Activated CD4-positive, CD25-positive, alpha-beta regulatory T cell (primary cell): ENCODE measurements at places on chromosomes 2 and 18.

DNA sequence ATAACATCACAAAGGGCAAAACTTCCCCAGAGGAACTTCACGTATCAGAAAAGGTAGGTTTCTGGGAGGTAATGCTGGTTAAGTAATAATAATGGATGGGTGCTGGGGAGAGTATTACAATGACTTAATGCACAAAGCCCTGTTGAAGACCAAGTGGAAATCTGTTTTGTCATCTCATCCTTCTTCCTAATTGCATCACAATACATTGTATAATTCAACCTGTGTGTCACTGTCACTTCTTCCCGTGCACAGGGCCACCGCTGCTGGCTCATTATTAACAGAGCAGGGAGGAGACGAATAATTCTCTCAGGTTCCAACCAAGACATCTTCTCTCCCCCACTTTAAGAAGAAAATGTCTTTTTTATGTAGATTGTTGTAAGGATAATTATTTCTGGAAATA, 290.9 kb downstream of the AGAP1 start:
- no peak for DNase-seq

- no peak for DNase-seq
Observed at GRCh38 chr2:231397011-231397927, 1.8 kb downstream of the B3GNT7 start.

- no peak for DNase-seq
Observed at GRCh38 chr2:29000956-29001355, 19.9 kb downstream of the TOGARAM2 start.

- no peak for DNase-seq
Observed at GRCh38 chr2:221896505-221897151, 324.5 kb upstream of the EPHA4 start.

GRCh38 chr2:8216397-8216796, 465.5 kb upstream of the ID2 start:
- DNase-seq, result no peak

DNA sequence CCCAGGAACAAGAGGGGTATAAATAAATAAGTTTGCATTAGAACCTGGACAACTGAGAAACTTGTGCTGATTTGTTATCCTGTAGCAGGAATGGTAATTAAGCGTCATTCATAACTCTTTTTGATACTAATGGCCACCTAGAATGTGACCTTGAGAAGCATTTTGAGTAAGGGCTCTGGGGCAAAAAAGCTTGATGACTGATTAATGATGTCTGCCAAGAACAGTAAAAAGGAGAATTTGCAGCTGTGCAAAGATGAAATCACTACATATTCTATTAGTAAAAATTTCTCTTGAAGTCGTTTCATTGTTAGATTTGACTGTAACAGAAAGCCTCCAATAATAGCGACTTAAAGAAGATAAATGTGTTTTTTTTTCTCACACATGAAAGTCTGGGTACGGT, 157.7 kb downstream of the PRKCE start:
- DNase-seq, result no peak

DNA sequence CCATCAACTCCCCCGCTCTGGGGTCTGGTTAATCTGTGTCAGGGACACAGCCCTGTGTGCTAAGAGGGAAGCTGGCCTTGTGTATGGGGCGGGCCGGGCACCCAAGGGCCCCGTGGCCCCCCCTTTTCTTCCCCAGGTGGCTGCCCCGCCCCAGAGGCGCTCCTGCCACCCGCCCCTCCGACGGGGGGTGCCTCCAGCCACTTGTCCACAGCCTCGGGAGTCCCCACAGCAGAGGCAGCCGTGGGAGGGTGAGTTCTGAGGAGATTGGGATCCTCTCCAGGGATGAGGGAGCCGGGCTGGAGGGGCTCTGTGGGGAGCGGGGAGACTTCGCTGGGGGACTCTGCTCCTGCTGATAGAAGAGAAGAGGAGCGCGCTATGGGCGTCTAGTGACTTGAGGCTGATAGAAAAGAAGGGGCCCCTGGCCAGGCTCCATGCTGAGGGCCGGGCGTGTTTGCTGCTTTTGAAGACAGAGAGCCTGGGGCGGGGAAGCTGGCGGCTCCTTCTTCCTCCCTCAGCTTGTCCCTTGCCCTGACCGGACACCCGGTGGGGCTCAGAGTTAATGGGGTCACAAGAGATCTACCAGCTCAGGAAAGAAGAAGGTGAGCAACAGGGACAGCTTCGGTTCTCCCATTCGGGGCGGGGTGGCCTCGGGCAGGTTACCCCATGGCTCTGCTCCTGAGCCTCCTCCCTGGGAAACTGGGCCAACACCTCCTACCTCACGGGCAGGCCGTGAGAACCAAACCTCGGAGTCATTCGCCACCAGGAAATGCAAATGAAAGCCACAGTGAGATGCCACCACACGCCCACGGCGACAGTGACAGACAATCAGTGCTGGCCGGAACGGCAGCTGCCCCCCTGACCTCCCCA, 89.4 kb upstream of the TAF1B start:
- no peak for DNase-seq

DNA sequence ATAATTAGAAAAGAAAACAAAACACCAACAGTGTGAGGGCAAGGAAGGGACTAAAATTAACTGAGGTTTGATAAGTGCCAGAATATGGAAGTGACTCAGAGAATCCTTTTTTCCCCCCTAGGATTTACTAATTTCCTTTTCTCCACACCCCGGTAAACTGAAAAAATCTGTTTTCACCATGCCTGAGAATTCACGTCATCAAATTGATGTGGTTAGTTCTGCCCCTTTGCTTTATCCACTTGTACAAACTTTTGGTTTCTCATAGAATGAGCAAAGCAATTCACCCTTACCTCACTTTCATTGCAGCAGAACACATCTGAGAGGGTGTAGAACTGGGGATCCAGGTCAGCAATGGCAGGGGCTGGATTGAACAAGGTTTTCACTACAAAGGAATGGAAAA, 57.8 kb downstream of the RBKS start:
- no peak for DNase-seq

GRCh38 chr2:83633423-83633822, 825.7 kb downstream of the SUCLG1 start:
- no peak for DNase-seq

DNA sequence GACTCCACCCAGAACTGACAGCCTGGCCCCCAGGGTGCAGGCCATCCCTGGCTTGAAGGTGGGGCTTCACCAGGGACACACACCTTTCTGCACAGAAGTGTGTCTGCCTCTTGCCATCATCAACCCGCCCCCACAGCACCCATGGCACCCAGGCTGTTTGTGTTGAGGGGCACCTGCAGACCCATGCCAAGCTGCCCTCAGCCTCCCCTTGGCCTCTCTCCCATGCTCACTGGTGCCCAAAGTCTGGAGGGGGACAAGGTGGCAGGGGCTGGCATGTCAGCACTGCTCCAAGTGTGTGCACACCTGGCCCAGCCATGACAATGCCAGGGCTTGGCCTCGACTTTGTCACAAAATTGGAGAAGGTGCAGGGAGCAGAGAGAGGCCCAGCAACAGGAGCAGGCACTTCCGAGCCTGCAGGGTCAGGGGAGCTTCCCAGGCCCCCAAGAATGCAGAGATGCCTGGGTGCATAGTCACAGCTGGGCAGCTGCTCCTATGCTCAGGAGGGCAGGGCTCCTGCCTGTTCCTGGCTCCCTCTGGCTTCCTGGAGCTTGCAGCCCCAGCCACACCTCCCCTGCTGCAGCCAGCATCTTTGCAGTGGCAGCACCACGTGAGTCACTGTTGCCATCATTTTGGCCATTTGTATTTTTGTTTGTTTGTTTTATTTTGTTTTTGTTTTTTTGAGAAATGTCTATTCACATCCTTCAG, 280.6 kb upstream of the UBE2E3 start:
- no peak for DNase-seq

- no peak for DNase-seq
Observed at GRCh38 chr2:140473851-140474250, 1657.0 kb downstream of the LRP1B start.

GRCh38 chr2:129006901-129007300, 688.2 kb upstream of the HS6ST1 start:
- no peak for DNase-seq

DNA sequence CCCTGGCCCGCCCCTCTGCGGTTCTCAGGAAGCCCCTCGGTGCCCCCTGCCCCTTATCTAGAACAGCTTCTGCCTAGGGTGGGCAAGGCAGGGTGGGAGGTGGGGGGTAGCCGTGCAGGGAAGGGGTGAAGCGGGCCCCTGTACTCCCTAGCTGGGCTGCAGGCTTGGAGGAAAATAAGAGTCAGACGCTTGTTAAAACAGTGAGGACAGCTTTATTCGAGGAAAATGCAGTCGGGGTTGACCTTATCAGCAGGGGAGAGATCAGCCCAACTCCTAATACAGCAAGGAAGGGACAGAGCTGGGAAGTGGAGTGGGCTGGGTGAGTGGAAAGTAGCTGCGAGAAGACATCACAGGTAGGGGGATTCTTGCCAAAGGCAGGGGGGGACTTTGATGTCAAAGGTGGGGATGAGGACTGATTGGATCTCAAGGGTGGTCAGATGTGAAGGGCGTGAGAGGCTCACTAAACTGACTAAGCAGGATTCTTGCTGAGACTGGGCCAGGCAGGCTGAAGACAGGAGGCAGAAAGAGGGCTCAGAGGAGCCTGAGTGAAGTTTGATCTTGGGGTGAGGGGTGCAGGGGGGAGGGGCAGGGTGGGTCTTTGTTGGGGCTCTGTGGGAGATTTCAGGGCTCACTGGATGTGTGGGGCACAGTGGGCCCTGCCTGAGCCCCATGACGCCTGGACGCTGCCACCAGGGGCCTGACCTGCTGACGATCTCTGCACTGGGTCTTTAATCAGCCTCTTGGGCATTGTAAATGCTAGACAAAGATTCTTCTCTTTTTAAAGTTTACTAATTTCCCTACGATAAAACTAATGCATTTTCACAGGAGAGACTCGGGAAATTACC, 29.9 kb downstream of the HPCAL1 start:
- DNase-seq, result no peak

GRCh38 chr18:78378983-78379382, 600.6 kb upstream of the SALL3 start:
- no peak for DNase-seq

DNA sequence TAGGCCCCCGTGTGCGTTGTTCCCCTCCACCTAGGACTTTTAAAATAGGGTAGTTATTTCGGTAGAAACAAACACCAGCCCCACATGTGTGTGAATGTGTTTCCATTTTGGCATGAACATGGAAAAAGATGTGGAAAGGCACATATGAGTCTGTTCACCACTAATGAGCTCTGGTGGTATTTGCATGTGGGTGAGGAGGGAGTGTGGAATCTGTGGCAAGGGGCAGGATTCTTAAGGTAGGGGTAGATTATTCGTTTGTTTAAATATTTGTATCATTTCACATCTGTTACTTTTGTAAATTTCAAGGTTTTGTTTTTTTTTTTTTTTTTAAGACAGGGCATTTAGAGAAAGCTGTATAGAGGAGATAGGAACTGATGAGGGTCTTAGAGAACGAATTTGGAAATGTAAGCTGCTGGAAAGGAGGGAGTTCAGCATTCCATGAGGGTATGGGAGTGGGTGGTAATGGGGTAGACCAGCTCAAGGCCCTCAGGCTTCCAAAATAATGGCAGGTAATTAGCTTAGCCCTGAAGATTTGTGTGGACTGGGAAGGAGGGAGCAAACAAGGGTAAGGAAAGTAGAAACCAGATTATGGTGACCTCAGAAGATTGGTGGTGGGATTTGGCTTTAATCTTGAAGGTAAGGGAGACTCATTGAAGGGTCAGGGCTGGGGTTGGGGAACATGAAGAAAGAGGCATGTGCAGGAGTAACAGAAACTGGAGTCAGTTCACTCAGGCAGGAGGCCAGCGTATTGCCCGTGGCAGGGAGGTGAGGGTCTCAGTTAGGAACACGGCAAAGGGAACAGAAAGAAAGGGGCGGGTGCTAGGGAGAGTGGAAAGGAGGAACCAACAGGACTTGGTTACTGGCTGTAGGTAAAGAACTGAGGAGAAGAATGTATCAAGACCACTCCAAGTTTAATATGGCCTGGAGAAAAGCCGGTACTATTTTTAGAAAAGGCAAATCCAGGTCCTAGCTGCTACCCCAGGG, 123.6 kb downstream of the PLB1 start:
- DNase-seq, result no peak

- DNase-seq, result no peak
Observed at GRCh38 chr18:58373481-58373880, 255.4 kb downstream of the ALPK2 start.

DNA sequence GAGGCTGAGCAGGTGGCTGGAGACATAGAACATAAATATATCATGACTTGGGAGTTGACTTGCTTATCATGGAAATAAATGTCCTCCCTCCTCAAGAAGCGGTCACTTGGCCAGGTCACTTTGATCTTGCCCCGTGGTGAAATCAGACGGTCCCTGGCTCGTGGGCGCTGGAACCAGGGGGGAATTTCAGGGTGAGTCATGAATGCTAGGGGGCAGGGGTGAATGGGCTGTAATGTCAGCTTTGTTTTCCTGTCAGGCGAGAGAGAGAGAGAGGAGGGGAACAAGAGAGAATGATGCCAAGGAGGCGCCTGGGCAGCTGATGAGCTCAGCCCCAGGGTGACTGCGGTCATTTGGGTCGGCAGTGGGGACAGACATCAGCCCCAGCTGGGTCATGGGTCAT, 47.7 kb downstream of the RRM2 start:
- no peak for DNase-seq

DNA sequence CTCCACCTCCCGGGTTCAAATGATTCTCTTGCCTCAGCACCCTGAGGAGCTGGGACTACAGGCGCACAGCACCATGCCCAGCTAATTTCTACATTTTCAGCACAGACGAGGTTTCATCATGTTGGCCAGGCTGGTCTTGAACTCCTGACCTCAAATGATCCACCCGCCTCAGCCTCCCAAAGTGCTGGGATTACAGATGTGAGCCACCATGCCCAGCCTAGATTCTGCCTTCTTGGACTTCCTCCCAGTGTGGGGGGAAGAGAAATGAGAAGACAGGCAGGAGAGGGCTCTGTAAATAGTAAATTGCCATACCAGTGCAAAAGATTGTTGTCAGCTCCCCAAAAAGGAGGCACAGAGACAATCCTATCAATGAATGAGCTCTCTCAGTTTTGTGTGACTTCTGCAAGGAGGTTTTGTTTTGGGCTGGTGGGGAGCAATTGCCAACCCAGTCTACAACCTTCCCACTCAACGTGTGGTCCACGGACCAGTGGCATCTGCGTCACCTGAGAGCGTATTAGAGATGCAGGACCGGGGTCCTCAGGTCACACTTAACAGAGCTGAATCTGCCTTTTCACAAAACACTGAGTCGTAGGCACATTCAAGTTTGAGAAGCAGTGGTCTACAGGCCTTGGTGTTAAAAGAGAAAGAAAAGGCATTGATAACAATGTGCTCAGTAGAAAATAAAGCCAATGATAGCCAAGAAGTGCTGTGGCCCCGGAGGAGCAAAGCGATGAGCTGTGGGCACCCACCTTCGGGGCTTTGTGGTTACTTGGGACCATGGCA, 78.1 kb downstream of the MYCN start:
- no peak for DNase-seq

- no peak for DNase-seq
Observed at GRCh38 chr2:55923091-55923981, at the start of gene EFEMP1. TSS of gene EFEMP1 (minus strand) at chr2:55923782. CDS start at chr2:55922440, 1,342 bp downstream.
